ENCODE measurements at places on chromosomes 6 and 20. TPM values are rescaled to one million over a fixed set of nuclear protein-coding genes. Genes with fewer than 3 reads are reported as not detected.

Gene WFDC10A
- not detected for total RNA-seq

Gene MMP24
- total RNA-seq = 0.58 TPM

Gene CEP43
- 22.8 TPM for total RNA-seq

Gene FAM110A
- total RNA-seq = 5.4 TPM

Gene NMBR
- not detected for total RNA-seq

Gene GPR6
- not detected for total RNA-seq

Gene ANKRD60
- not detected for total RNA-seq

Gene HLA-DQB1
- total RNA-seq = not detected

Gene RBPJL
- total RNA-seq = not detected

Gene PCSK2
- total RNA-seq = not detected

Gene LCA5
- 2.9 TPM for total RNA-seq

Gene ZFP64
- total RNA-seq = 27.6 TPM

Gene HLA-DPA1
- 3.2 TPM for total RNA-seq

Gene GTSF1L
- not detected for total RNA-seq

Gene PNLDC1
- total RNA-seq = not detected

Gene LY6G5C
- 2.0 TPM for total RNA-seq

Gene FOXO3
- 25.4 TPM for total RNA-seq

Gene TRDN
- not detected for total RNA-seq

Gene ULBP2
- 18.8 TPM for total RNA-seq

Gene ATP9A
- 31.7 TPM for total RNA-seq

Gene LIN28B
- not detected for total RNA-seq

Gene PTK6
- not detected for total RNA-seq

Gene MOCS3
- total RNA-seq = 5.4 TPM

Gene C2
- total RNA-seq = not detected

Gene OTOR
- total RNA-seq = not detected

Gene IFNGR1
- total RNA-seq = 26.0 TPM

Gene RNF39
- not detected for total RNA-seq

Gene CYP39A1
- total RNA-seq = not detected
